ENCODE measurements at places on chromosomes 1 and 21.

GRCh38 chr1:44084998-44085675, 33.5 kb upstream of the KLF17 start:
- no peak for DNase-seq

DNA sequence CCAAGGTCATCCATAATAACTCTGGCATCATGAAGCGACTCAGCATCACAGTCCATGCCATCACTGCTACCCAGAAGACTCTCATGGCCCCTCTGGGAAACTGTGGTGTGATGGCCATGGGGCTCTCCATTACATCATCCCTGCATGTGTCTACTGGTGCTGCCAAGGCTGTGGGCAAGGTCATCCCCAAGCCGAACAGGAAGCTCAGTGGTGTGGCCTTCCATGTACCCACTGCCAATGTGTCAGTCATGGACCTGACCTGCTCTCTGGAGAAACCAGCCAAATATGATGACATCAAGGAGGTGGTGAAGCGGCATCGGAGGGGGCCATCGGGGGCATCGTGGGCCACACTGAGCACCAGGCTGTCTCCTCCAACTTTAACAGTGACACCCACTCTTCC, 65.1 kb upstream of the ARHGAP29 start:
- DNase-seq: no peak

DNA sequence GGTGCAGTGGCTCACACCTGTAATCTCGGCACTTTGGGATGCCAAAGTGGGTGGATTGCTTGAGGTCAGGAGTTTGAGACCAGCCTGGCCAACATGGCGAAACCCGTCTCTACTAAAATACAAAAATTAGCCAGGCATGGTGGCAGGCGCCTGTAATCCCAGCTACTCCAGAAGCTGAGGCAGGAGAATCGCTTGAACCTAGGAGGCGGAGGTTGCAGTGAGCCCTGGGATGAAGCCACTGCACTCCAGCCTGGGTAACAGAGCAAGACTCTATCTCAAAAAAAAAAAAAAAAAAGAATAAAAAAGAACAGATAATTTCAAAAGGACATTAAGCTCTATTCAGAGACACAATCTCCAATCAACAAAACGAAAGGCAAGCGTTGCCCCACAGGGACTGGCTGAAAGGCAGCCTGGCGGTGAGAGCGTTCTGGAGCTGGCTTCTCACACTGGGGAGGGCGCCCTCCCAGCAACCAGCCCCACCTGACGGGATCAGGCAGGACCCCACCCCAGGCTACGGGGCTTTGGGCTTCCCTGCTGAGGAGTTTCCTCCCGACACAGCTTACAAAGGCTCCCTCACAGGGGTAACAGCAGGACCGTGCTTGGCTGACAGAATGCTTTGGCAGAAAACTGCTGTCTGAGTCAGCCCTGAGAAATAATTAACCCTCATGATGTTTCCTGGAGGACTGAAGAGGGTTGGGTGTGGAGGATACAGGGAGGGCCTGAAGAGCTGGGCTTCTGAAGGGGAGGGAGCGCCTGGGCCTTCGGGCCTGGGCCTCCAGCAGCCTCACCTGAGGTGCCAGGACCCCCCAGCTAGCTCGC, 31.1 kb upstream of the SRP9 start:
- DNase-seq: no peak

GRCh38 chr1:87933171-87933570, 604.5 kb downstream of the LMO4 start:
- DNase-seq: no peak

GRCh38 chr1:226838456-226838855, 32.0 kb upstream of the PSEN2 start:
- no peak for DNase-seq

- no peak for DNase-seq
Observed at GRCh38 chr21:35035116-35035515, 14.0 kb downstream of the RUNX1 start.

DNA sequence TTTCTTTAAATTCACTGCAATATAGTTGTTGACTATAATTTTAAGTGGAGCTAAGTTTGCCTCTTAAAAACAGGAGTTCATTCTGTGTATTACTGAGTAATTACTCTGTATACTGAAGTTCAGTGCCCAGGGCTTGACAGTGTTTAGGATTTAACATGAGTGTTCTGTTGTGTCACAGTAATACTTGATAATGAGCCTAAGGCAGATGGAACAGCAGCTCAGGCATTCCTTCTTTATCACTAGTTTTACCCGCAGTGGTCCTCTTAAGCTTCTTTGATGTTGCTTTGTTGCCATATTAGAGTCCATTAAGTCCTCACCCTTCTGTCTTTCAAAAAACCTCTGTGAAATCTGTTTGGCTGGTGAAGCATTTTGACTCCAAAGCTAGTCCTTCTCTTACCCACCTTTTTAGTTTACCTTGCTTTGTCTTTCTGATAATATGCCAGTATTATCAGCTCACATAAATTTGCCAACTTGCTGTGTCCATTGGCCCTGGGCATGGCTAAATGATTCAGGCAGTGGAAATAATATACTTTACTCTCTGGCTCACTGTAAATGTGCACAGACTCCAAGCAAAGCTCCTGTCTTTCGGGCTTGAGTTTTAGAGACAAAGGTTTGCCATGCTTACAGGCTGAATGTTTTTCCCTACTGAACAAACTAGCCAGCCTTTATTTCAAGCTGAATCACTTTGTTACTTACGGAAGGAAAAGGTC, 17.7 kb downstream of the HIPK1 start:
- DNase-seq: no peak

DNA sequence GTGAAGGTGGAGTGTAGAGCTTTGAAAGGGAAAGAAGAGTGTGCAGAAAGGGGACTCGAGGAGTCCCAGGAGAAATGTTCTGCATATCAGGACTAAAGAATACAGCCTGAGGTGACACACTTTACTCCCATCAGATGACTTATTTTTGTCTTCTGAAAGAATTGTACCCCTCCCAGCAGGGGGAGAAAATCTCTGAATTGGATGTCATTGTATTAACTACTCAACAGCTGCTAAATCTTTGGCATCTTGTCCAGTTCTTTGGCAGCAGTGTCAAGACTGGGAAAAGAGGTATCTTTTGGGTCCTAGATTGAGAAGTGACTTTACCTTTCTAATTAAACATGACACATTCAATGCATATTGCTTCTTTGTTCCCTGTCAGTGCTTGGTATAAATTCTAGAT, 18.9 kb downstream of the UBE4B start:
- no peak for DNase-seq

DNA sequence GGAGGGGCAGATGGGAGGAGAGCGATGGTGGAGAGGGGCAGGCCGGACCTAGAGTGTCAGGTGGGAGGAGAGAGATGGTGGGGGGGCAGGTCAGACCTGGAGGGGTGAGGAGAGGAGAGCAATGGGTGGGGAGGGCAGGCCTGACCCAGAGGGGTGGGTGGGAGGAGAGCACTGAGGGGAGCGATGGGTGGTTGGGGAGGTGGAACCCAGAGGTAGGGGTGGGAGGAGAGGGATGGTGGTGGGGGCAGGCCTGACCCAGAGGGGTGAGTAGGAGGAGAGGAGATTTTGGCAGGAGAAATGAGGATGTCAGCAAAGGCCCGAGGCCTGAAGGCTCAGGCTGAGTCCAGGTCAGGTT, 157.3 kb upstream of the VAMP3 start:
- no peak for DNase-seq

- no peak for DNase-seq
Observed at GRCh38 chr21:32329331-32329730, 30.7 kb downstream of the MRAP start.

- no peak for DNase-seq
Observed at GRCh38 chr1:119773711-119774241, 5.1 kb upstream of the HMGCS2 start.

- DNase-seq: peak; percentile 68
Observed at GRCh38 chr1:18955441-18956192, 859 bp downstream of the IFFO2 start.

- DNase-seq: peak; percentile 54
Observed at GRCh38 chr1:206769304-206769731, 1.3 kb upstream of the IL19 start.

DNA sequence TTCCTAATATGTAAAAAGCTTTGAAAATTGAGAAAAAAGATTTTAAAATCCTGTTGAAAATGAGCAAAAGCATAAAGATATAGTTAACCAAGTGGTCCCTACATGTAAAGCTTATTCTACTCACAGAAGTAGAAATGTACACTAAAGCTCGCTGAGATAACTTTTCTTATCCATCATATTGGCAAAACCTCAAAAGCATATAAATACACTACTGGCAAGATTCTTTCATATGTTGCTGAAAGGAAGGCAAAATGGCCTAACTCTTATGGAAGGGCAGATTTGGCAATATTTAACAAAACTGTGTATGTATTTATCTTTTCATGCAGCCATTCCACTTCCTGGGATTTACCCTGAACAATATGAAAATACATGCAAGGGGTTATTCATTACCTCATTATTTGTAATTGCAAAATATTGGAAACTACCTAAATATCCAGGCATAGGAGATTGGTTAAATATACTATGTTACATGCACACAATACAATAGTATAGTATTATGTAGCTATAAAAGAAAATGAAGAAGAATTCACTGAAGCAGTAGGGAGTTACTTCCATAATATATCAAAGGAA, 43.2 kb upstream of the LYPLAL1 start:
- DNase-seq: no peak

- DNase-seq: no peak
Observed at GRCh38 chr1:61585714-61586113, 139.2 kb downstream of the TM2D1 start.

DNA sequence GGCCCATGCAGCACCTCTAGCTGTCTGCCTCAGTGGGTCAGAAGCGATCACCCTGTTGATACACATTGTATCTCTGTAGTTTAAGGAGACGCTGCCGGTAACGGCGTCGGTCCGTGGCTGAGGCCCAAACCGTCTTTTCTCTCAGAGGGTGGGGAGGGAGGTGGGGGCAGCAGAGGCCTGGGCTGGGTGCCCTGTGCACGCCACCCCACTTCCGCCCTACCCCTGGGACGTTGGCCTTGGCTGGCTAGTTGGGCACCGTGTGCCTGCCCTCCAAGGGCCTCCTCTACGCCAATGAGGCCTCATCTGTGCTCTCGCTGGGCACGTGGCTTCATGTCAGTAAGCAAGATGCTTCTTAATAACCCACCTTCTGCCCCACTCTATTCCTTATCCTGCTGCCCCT, 9.4 kb downstream of the ZC3H12A start:
- DNase-seq: no peak

DNA sequence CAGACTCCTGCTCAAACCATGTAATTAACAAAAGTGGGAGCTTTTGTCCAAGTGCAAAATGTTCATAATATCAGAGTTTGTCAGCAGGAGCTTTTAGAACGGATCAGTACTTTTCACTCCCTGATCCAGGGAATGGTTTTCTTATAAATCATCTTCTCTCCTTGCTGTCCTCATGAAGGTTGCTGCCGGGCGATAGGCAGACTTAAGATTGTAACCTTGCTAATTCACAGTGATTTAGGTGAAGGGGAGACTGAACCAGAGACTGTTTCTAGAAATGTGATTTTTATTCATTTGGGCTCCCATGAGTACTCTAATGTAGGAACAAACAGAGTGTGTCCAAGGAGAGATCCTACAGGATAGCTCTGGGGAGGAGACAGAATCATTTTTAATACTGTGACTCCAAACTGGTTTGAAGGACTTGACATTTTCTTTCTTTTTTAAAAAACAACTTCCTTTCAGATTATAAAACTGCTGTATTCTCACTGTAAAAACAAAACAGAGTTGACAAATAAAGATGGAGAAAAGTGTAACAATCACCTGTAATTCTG, 23.7 kb downstream of the ELAVL4 start:
- DNase-seq: no peak

GRCh38 chr1:236261033-236261432, 20.7 kb downstream of the ERO1B start:
- no peak for DNase-seq

GRCh38 chr1:231387770-231388669, 34.1 kb downstream of the EGLN1 start:
- no peak for DNase-seq

DNA sequence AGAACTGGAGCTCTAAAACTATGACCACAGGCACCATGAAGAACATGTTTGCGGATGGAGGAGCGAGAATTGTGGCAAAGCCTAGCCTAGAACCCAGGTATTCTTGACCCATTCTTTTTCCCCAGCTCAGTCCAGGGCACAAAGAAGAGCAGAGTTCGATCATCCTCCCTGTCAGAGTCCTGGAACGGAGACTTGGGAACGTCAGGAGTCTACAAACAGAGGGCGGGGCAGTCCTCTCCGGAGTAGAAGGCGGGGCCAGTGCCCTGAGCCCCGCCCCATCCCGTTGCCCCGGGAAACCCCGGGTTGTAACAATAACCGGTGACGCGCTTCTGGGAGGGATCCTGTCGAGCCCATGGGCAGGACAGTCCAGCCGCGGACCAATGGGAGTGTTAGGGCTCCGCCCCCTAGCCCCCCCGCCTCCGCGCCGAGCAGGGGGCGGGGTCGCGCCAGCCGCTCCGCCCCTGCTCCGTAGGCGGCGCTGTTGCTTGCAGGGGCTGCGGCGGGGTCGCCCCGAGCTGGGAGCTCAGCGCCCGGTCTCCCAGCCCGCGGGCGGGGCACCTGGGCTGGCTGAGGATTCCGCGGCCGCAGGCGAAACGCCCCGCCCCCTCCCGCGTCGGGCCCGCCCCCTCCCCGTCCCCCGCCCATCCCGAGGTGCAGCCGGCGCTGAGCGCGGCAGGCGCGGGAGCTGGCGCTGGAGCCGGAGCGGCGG, at the start of gene FOXO6:
Gene FOXO6 (plus strand): TSS at position 649 of the 709 bp plus-strand sequence.
- peak; percentile 90 for DNase-seq

- no peak for DNase-seq
Observed at GRCh38 chr21:38820471-38821239, 14.9 kb downstream of the ETS2 start.

GRCh38 chr1:232306269-232306961, 323.5 kb downstream of the SIPA1L2 start:
- no peak for DNase-seq

DNA sequence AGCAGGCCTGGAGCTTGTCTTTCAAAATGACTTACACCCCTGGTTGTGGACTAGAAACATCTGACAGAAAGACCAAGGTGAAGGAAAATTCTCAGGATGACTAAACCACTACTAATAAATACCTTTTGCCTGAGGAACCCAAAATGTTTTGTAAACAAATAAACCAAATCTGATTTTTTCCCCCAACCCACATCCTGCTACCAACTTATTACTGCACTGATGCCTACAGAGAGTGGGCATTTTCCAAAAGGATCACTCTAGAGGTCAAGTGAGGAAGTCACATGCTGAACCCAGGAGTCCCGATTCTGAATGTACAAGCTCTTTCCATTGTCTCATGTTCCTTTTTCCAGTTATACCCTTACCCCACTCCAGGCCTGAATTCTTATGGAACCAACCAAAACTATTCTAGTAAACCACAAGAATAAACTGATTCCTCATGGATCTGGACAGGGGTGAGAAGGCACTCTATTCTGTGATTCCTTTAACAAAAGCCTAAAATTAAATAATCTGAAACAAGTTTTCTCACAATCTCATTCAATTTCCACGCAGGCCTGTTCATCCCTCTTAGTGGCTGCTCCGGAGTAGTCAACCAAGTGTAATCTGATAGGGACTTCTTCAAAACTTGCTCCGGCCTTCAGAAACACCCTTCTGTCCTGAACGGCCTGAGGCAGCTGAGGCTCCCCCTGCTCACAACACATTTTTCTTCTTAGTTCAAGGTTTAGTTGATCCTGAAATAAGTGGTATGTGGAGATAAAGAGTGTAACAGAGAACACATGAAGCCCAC, 1.4 kb downstream of the PI4KB start:
- no peak for DNase-seq
